CD14-positive monocyte (primary cell): ENCODE measurements at places on chromosomes 12 and 14.

- no peak for DNase-seq
Observed at GRCh38 chr12:123961585-123962345, 10.9 kb downstream of the CCDC92 start.

- DNase-seq, result no peak
Observed at GRCh38 chr12:11743423-11744409, 94.2 kb downstream of the ETV6 start.

- DNase-seq, result no peak
Observed at GRCh38 chr12:76240281-76240680, 107.9 kb downstream of the BBS10 start.

DNA sequence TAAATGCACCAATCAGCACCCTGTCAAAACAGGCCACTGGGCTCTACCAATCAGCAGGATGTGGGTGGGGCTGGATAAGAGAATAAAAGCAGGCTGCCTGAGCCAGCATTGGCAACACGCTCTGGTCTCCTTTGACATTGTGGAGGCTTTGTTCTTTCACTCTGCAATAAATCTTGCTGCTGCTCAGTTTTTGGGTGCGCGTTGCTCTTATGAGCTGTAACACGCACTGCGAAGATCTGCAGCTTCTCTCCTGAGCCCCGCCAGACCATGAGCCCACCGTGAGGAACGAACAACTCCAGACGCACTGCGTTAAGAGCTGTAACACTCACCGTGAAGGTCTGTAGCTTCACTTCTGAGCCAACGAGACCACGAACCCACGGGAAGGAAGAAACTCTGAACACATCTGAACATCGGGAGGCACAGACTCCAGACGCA, 8.4 kb upstream of the PIANP start:
- DNase-seq, result no peak

GRCh38 chr14:71482671-71483070, 449.6 kb upstream of the RGS6 start:
- DNase-seq, result no peak

- no peak for DNase-seq
Observed at GRCh38 chr12:4630262-4630661, 18.6 kb downstream of the AKAP3 start.
